ENCODE measurements at places on chromosomes 7 and 10.

GRCh38 chr10:113045147-113046055 lies 95.4 kb downstream of the TCF7L2 start:
- no peak for DNase-seq

GRCh38 chr10:11397077-11397965 lies 214.1 kb downstream of the USP6NL start:
- DNase-seq = no peak

GRCh38 chr10:14549496-14549895 lies 218.8 kb upstream of the FRMD4A start:
- no peak for DNase-seq

DNA sequence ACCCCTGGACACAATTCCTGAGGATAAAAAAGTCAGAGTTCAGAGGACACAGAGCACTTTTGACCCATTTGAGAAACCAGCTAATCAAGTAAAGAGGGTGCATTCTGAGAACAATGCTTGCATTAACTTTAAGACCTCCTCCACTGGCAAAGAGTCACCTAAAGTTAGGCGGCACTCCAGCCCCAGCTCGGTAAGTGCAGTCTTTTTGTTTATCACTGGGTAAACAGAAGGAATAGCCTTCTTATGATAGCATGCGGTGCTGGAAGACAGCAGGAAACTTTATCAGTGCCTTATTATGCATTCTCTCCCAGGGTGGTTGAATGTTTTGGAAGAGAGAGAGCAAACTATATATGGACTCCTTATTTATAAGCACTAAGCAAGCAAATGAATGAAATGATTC lies 130.5 kb downstream of the CDK14 start:
- DNase-seq = no peak

GRCh38 chr7:143884969-143885559 lies 16.9 kb downstream of the TCAF1 start:
- DNase-seq = no peak

DNA sequence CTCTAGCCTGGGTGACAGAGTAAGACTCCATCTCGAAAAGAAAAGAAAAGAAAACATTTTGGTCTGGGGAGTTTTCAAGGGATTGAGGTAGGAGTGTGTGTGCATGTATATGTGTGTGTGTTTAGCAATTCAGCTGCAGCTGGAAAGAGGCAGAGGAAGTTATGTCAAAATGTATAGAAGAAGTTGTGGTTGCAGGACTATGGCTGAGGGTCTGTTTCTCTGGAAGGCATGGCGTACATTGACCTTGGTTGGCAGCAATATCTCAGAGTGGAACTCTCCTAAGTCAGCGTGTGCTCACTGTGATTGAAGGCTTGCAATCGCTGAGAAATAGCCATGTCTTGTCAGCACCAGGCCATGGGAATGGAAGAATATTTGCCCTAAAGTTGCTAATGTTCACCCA lies 28.6 kb upstream of the RHBDD2 start:
- DNase-seq = no peak
